NCI-H187 treated with DMSO at 0.1 percent for 48 hours (cell line): ENCODE measurements at places on chromosomes 2 and 18.

DNA sequence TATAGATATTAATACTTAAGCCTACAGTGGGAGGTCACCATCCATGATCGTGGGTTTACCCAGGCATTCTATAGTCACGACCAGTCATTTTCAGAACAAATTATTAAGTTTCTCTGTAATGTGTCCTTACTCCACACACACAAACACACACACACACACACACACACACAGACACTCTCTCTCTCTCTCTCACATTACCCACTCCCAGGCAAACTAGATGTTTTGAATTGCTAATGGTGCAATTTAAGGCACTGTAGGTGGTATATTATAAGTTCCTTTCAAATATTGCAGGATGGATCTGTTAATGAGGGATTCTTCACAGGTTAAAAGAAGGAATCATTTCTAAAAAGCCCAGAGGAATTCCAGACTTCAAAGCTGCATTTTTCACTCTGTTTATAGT, 657.8 kb downstream of the MBD2 start:
- DNase-seq: no peak

DNA sequence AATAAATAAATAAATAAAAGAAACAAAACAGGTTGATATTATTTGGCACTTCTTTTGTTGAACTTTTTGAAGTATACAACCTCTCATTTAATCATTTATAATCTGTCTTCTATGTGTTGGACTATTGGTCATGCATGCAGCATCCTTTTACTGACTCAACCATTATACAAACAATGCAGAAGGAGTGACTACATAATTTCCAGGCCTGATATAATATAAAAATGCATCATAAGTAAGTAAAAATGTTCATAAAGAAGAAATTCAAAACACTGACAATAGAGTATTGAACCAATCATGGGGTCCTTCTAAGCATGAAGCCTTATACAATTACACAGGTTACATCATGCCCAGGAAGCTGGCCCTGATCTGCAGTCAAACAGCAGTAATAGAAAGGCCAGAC, 141.5 kb upstream of the FN1 start:
- DNase-seq: no peak

DNA sequence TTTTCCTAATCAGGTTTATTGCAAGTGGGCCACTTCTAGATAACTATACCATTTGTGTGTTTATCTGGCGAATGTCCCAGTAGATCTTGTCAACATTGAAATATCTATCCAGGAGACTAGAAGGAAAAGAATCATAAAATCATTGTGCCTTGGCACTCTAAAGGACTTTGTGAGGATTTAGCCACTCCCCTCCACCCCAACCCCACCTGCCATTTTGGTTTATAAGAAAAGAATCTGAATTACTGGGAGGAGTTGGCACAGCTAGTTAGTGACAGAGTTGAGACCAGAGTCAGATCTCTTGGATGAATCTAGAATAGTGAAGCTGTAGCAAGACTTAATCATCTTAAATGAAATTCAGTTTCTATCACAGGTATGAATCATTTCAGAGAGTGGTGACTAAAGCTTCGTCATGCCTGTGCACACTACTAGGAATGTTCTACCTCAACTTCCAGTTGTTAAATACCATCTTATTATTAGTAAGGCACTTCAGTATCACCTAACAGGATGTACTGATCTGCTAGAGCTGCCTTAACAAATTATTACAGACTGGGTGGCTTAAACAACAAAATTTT, 212.7 kb upstream of the SLC14A2 start:
- DNase-seq: no peak

GRCh38 chr2:685421-685820, 8.2 kb upstream of the TMEM18 start:
- no peak for DNase-seq

DNA sequence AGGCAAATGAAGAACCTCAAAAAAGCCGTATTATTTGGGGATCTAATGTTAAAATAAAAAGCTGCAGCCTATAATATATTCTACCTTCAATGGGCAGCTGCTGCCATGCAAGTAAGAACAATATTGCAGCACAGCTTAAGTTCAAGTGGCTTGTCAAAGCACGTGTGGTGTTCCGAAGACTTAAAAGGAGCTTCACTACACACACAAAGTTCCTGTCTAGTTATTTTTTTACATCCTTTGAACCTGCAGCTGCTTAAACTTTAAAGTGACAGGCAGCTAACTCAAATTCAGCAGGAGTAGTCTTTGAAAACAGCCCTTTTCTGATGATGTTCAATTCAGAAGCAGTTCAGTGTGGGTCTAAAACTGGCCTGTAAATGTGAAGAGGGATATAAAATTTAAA, 85.8 kb upstream of the XIRP2 start:
- no peak for DNase-seq

GRCh38 chr2:160332318-160332717, 132.2 kb upstream of the ITGB6 start:
- DNase-seq: no peak

DNA sequence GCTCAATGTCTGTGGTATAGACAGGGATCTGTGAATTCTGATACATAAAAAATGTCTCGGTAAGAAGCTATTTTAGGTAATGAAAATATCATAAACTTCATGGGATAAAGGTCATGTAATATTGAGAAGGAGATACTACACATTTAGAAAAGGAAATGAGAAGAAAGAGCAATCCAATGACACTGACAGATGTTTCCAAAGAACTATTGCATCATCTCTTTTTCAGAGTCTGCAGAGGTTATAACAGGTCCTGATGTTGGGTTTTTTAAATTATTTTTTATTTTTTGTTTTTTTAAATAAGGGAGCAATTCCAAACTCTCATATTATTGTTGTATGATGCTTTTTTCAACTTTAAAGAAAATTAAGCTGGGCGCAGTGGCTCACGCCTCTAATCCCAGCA, 176.9 kb downstream of the KCNH7 start:
- no peak for DNase-seq

GRCh38 chr2:173217116-173217840, 137.4 kb upstream of the CDCA7 start:
- DNase-seq: no peak

DNA sequence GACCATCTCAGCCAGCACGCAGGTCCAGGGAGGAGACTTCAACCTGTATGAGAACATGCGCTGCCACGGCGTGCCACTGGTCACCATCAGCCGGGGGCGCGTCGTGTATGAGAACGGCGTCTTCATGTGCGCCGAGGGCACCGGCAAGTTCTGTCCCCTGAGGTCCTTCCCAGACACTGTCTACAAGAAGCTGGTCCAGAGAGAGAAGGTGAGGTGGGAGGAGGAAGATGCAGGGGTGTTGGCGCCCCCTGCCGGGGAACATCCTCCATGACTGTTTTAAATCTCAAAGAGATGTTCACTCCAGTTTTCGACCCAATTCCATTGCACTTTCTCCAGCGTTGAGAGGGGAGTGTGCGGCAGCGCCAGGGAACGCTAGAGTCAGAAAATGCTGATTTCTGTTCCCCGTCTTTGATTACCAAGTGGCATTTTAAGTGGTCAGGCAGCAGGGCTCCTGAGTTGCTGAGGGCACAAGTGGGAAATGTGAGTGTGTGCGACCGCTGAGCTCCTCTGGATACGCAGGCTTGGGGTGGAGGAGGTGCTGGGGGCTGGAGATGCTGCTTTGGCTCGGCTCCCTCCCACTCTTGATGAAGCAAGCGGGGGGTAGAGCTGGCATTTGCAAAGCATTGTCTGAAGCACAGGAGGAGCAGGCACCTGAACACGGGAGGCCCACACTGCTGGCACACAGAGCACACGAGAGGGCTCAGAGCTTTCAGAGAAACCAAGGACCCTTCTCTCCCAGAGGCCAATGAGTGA, 27.7 kb upstream of the MAPRE3 start:
- no peak for DNase-seq

GRCh38 chr18:13661051-13661778, 65.1 kb downstream of the FAM210A start:
- no peak for DNase-seq

- no peak for DNase-seq
Measured at GRCh38 chr2:217329023-217329431, 469.2 kb upstream of the TNP1 start.

GRCh38 chr2:124640221-124640750, 615.2 kb downstream of the CNTNAP5 start:
- no peak for DNase-seq

DNA sequence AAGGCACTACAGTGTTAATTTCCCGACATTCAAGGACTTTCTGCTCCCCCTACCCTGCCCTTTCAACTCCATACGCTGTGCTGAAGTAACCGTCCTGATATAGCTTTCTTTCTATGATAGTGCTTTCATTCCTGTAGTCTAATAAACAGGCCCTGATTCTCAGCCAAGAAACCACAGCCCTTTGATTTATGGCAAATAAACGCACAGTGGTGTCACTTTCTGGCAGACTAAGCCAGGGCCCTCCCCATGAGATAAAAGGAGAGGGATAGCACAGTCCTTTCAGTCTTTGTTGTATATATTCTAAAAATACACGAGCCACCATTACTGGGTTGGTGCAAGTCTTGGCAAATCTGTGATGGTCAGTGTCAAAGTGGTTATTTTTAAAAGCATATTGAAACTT, 291.2 kb downstream of the ALPK2 start:
- no peak for DNase-seq

DNA sequence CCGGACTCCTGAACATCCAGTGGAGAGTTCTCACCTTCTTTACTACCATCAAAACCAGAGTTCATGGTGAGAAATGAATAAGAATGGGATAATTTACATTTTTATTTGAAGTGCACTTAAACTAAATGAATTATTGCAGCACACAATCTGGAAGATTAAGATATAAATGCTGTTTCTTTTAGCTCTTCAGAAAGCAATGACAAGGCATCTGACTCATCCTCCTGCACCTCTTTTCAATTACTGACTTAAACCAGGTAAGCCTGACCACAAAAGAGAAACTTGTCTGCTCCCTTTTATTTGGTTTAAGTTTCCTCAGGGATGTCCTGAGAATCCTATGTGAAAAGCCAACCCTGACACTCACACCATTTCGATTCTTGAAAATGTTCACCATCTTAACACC, 720 bp upstream of the DSC2 start:
- no peak for DNase-seq

- no peak for DNase-seq
Measured at GRCh38 chr2:104790100-104790811, 63.7 kb upstream of the POU3F3 start.

- no peak for DNase-seq
Measured at GRCh38 chr2:26530240-26530540, 52.3 kb upstream of the OTOF start.

DNA sequence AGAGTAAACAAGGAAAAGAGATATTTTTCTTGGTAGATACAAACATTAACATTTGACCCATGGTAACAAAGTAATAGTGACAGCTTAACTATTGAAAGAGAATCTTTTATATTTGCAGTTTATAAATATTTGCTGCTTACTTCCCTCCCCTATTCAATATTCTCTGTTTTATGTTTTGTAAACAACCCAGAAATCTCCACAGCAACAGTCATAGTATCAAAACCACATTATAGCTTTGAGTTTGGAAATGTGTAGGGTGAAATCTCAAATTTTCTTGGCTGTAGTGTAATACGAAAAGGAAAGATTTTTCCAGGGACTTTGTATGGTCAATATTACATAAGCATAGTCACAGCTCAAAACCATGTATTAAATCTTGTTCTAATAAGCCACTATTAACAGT, 511.2 kb downstream of the METTL4 start:
- DNase-seq: no peak

- no peak for DNase-seq
Measured at GRCh38 chr2:240933048-240933965, 27.2 kb downstream of the CROCC2 start.

DNA sequence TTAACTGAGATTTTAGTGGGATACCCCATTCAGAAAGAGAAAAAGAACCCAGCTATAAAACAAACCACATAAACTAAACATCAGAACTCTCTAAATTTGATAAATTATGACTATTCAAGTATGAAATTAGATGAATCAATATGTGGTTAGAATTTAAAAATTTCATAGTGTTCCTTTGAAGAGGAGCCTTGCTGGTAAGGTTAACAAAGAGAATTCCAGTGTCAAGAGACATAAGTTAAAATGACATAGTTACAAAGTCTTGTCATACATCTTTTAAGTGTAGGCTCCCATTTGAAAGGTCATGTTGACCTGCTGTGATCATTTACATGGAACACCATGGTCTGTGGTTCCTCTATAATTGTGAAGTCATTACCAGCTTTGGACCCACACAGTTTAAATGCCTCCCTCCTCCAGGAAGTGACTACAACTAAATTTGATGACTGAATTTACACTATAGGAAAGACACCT, 231.6 kb upstream of the ETAA1 start:
- DNase-seq: no peak

DNA sequence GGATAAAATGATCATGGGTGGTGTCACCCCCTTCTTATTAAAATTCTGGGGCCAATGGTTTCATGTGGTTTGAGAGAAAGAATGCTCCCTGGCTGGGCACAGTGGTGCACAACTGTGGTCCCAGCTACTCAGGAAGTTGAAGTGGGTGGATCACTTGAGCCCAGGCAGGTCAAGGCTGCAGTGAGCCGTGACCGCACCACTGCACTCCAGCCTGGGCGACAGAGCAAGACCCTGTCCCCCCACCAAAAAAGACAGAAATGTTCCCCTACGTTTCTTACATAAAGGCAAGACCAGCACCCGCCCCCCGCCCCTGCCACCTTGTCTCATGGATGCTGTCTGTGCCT, 53.0 kb upstream of the ID2 start:
- DNase-seq: no peak

DNA sequence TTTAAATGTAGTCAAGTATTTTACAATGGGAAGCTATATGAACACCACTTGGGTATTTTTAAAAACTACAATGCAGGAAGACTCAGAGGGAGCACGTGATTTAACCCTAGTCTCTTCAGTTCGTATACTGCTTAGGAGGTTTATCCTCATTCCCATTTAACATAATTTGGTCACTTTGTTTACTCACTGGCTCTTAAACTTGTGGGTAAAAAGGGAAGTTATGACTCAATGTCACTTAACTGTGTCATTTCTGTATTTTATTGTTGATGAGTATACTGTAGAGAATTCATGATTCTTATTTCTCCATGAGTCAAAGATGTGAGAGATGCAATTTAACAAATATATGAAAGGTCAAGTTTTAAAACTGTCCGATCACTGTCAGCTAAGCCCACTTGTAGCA, 48.2 kb downstream of the SLC66A3 start:
- DNase-seq: no peak

GRCh38 chr2:32680942-32681341, 53.1 kb downstream of the TTC27 start:
- no peak for DNase-seq
